ENCODE measurements at places on chromosomes 2 and 18.
A peak's percentile ranks its signal among the peaks of the same experiment; 100 is the strongest.

GRCh38 chr2:218263817-218264641 is 3.2 kb downstream of the GPBAR1 start:
- no peak for DNase-seq

DNA sequence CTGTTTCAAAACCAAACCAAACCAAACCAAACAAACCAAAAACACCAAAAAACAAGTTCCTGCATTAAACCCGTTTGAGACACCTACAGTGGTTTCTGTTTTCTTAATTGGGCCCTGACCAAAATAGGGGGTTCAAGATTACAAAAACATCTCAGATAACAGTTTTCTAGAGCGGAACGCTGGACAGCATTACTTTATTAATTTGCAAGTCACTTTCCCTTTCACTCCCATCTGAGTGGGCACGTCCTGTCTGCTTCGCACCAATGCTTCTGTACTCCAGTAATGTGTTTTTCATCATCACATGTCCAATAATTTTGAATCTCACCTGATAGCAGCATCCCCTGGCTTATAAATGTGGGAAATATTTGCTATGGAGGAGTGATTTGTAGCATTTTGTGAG is 11.7 kb upstream of the MYO1B start:
- DNase-seq: no peak

GRCh38 chr2:19753818-19754217 is 148.0 kb downstream of the TTC32 start:
- no peak for DNase-seq

DNA sequence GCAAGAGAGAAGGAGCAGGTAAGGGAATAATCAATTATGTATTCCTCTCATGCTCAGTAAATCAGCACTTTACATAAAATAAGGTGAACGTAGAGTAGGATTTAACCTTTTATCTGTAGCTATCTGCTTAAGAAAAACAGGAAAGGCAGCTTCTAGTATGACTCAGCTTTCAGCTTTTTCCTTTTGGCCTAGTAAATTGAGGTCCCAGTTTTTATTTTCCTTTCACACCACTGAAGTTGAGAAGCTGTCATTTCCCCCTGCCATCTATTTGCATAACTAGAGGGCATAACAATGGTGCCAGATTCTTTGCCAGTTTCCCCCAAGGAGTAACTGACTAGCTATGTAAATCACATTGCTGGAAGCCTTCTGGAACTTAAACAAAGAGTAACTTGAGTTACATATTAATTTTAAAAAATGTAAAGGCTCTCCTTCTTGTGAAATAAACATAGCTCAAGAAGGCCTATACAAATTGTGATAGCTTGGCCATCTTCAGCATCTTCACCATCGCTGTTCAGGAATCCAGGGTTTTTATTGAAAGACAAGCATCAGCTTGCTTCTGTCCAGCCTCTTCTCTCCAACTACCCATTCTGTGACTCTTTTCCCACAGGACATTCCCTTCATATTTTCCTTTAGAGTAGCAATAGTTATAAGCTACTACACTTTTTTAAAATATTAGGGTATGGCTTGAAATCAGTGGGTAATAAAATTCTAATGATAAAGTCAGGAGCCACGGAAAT is 97.0 kb downstream of the KYNU start:
- no peak for DNase-seq

DNA sequence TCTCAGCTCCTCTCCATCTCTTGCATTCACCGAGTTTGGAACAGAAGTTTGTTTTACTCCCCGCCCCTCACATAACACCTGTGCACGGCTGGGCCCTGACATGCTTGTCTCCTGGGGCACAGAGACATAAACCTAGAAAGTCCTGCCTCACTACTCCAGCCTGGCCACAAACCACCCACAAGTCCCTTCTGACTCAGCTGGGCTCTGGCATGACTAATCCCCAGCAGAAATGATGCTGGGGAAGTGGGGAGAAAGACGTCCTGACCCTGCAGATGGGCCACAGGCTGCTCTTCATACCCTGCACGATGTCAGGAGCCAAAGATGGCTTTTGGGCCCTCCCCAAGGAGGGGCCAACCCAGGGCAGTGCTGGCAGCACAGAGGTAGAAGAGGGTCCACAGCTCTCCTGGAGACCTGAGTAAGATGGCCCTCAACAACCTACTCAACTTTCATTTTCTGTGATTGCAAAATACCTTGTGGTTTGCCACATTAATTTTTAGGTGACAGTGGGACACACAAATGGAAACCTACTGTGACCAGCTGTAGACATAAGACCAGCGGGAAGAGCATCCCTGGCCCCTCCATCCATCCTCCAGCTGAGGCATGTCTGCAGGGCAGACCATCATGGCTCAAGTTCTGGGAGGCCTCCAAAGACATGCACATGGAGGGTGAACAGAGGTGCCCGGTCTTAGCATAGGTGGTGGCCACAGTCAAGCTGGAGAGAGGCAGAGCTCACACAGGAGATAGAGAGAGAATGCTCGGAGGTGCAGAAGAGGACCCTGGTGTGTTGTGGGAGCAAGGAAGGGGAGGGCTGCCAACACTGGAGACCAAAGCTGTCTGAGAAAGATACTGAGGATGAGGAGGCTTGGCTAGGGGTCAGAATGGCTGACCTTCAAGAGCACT is 40.0 kb downstream of the DNMT3A start:
- no peak for DNase-seq

GRCh38 chr2:162888652-162889051 is 50.1 kb upstream of the KCNH7 start:
- peak; percentile 11 for DNase-seq

- DNase-seq: no peak
Observed at GRCh38 chr2:31286961-31287550, 53.1 kb downstream of the EHD3 start.

- DNase-seq: no peak
Observed at GRCh38 chr18:23884681-23885375, 129.7 kb upstream of the TTC39C start.
